ENCODE measurements at places on chromosomes 1 and 21.
A peak's percentile ranks its signal among the peaks of the same experiment; 100 is the strongest.

- DNase-seq = no peak
Measured at GRCh38 chr1:94909486-94909885, 17.4 kb downstream of the CNN3 start.

- DNase-seq = no peak
Measured at GRCh38 chr1:82064691-82065090, 264.0 kb downstream of the ADGRL2 start.

DNA sequence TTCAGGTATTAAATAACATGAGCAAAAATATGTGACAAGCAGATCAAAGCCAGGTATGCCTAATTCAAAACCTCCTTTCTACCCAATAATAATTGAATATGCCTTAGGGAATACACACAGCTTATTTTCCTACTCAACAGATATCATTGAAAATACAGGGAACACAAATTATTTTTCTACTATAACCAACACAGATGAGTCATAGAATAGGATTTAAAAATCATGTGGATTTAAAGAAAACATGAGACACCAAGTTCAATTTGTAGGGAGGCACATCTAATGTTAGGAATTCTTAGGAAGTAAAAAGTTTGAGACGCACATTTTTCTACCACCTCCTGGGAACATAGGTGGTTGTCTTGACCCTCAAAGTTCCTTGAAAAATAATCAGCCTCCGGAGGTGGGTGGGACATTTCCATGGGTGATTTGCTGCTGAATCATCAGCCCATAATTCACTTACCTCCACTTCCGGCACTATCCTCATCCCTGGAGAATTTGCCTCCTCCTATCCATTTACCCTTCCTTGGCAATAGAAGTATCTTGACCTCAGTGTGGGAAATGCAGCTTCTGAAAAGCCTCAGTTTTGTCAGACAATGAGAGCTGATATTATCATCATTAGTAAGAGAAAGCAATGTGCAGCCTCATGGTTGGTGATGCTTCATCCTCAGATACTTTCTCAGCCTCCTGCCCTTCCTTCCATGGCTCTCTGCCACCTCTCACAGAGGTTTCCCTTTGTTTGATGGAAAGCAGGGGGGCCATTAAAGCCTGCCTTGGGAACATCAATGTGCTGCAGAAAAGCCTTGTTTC, 33.5 kb upstream of the RGS4 start:
- DNase-seq = no peak

GRCh38 chr1:157819896-157820295, at the start of gene FCRL1:
Gene FCRL1, minus strand, starts transcription at chr1:157820120. Its CDS starts 83 bp downstream, at chr1:157820037.
- no peak for DNase-seq

- DNase-seq = no peak
Measured at GRCh38 chr1:23278717-23279116, 61.4 kb upstream of the HTR1D start.

DNA sequence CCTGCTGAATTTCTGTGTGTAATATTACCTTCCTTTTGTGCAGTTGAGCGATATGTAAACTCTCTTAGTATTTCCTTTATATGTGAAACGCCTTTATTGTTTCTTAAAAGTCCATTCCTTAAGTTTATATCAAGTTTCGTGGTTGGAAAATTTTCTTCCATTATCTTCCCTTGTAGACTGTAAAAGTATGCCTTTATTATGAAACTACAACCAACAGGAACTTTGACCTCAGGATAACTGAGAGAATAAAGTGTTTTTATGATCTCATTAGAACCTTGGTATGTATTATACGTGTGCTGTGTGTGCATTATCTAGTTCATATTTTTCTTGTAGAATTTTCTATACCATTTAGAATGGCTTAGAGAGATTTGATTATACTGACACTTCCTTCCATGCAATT, 3.1 kb upstream of the CDC14A start:
- DNase-seq = no peak

DNA sequence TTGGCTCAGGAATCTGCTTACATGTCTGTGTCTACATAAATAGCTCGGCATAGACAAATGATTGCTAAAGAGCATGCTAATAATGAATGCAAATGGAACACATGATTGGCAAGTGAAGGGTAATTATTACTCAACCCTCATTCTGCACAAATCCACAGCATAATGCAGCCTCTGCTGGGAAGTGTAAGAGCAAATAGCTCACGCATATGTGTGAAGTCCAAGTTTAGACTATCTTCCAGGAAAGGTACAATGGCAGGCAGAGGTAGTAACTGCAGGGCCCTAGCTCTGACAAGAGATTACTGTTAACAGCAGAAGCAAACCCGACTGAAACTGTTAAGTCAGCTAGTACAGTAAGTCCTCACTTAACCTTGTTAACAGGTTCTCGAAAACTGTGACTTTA, 7.0 kb upstream of the IL6R start:
- no peak for DNase-seq

DNA sequence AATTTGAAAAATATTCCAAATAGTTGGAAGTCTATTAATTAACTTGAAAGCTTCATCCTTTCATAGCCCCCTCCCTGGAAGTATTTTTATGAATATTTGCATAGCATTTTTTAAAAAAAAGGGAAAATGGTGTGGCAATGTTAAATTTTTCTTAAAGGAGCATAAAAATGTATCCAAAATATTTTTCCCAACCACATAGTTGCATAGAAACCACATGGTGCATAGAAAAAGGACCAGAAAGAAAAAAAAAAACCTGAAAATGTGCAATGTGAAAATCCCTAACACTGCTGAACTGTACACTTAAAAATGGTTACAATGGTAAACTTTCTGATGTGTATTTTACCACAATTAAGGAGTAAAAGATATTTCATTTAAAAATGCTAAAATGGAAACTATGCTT, 8.0 kb downstream of the C1orf167 start:
- DNase-seq = no peak

DNA sequence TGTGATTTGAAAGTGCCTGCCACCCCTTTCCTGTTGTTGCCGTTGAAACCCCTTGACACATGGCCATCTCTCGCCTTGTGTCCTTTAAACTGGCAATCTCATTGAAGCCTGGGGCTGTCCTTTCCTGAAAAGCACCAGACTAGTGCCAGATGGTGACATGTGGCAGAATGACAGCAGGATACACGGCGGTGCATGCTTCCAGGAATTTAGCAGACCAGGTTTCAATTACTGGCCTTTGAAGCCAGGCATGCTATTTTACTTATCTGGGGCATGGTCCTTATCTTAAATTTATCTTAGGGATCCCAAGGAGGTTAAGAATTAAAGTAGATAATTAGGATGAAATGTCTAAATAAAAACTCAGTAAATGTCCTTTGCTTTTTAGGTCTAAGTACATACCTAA, 15.2 kb downstream of the PLPPR4 start:
- no peak for DNase-seq

- no peak for DNase-seq
Measured at GRCh38 chr1:198246337-198246736, 89.5 kb downstream of the NEK7 start.

- DNase-seq = no peak
Measured at GRCh38 chr1:16351456-16351993, 755 bp downstream of the FBXO42 start.

GRCh38 chr1:220121791-220122530, 28.0 kb downstream of the IARS2 start:
- no peak for DNase-seq

- no peak for DNase-seq
Measured at GRCh38 chr1:2474104-2474844, 1.8 kb upstream of the PLCH2 start.

GRCh38 chr1:224656392-224656791, 40.3 kb downstream of the CNIH3 start:
- DNase-seq = no peak

GRCh38 chr1:204377800-204378668, 18.3 kb upstream of the PLEKHA6 start:
- peak; percentile 18 for DNase-seq

GRCh38 chr1:246320286-246320685, 186.8 kb downstream of the SMYD3 start:
- no peak for DNase-seq

- no peak for DNase-seq
Measured at GRCh38 chr1:26784886-26785285, 2.9 kb upstream of the PIGV start.

DNA sequence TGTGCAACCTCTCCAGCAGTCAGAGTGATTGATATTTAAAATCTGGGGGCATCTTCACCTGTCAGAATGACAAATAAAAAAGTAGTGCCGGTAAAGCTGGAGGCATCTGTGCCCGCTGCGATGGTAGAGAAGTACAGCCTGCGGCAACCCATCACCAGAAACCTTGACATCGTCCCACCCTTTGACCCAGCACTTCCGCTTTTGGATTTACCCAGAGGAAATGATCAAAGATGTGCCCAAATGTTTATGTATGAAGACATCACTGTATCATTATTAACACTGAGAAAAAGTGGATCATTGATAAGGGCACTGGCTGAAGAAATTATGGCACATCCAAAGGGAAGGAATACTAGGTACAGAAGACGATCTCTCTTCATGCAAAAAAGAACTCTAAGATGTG, 96.0 kb downstream of the PGBD5 start:
- no peak for DNase-seq

All from stimulated activated CD4-positive, alpha-beta T cell treated with anti-CD3 and anti-CD28 coated beads, Interleukin-1b, Interleukin-23, amount 100 ng/mL, for 1 hour (primary cell).